T-helper 2 cell (primary cell): ENCODE measurements at places on chromosomes 1 and 21.
A peak's percentile ranks its signal among the peaks of the same experiment; 100 is the strongest.

DNA sequence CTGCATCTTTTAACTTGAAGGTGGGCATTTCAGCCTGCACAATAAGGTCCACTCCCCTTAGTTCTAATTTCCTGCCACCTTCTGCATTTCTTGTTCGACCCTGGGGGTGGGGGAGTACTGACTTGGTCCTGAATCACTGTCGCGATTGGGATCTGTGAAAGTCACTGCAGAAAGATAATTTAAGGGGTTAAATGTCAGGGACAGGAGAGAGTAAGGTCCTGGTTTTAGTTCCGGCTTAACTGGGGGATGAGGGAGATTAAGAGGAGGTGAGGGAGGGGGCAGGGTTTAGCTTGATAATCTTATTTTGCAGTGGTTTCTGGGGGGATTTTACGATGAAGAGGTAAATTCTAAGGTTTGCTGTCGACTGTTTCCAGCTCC lies 128.1 kb downstream of the MRPS6 start:
- no peak for DNase-seq

DNA sequence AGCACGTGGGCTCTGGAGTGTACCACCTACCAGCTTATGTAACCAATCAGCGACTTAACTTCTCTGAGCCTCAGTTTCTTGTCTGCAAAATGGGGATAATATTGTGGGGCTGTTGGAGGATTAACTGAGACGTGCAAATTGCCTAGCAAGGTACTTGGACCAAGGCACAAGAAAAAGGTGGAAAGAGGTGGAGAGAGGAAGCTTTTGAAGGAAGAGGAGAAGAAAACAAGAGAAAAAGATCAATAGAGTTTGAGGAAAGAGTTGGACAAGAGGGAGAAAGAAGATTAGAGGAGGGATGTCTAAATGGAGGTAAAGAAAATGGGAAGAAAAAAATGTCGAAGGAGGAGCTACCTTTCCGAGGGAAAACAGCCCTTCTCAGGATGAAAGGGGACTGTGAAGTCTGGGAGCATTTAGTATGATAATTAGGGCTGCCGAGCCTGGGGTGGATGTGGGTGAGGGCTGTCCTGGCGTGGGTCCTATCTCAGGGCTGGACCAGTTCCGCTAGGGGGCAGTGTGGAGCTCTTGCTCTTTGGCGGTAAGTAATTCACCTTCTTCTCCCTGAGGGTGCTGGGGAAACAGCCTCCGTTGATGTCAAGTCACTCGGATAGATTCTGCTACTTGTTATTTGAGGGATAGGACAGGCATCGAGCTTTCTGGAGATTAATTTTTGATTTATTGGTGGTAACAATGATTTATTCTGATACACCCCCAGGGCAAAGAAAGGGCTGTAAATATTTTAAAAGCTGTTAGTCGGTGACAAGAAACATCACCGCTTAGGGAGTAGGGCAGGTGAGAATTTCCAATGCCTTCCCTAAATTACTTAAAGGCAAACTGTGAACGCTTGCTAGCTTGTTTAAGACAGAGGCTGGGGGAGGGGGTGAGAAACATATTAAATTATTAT lies 79.0 kb upstream of the NFASC start:
- DNase-seq, result peak; percentile 74

DNA sequence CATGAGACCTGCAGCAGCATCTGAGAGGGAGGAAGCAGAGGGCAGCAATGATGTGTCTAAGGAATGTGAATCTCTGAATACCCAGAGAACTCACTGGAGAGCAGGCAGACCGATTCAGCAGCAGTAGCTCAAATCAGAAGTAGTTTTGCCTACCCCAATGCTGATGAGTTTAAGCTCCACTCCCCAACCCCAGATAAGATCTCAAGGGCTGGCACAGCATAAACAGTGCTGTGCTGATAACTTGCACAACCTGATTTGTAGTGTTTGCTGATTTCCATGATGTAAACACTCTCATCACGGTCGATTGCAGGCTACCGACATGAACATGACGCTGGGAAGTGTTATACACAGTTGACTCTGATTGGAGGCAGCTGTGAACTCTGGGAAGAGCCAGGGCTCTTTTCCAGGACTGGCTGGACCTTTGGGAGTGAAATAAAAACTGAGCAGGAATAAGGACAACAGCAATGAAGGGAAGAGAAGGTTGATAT lies 11.2 kb upstream of the HMGCS2 start:
- DNase-seq, result peak; percentile 51

DNA sequence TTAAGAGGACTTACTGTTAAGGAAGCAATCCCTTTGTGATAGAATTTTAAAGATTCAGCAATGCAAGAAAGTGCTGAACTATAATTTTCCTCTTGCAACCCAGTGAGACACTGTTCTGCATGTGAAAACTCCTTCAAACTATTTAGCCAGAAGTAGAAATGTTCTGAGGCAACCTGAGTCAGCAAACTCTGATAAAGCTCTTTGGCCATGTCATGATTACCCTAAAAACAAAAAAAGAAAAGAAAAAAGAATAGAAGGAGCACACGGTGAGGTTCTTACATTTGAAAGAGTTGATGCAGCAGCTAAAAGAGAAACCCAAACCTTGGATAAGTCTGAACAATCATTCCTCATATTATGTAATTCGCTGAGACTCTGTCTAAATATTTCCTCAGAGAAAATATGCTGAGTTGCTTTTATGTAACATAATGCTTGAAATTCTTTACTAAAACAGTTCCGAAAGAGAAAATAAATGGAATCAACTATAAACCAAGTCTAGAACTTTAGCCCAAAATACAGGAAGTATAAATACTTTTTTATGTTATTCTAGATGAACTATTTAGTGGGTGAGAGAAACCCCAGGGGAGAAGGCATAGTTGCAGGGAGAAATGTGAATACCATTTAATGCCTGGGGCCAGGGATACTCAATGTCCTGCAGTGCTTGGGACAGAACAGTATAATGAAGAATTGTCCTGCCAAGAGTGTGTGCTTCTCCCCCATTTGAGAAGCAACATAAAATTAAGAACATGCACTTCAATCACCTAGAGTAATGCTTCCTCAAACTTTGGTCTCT lies 60.0 kb downstream of the INTS7 start:
- DNase-seq, result no peak

- DNase-seq, result no peak
Observed at GRCh38 chr1:229452956-229453801, 19.3 kb upstream of the ACTA1 start.

GRCh38 chr1:247294282-247294681 lies 37.4 kb downstream of the ZNF496 start:
- DNase-seq, result no peak

DNA sequence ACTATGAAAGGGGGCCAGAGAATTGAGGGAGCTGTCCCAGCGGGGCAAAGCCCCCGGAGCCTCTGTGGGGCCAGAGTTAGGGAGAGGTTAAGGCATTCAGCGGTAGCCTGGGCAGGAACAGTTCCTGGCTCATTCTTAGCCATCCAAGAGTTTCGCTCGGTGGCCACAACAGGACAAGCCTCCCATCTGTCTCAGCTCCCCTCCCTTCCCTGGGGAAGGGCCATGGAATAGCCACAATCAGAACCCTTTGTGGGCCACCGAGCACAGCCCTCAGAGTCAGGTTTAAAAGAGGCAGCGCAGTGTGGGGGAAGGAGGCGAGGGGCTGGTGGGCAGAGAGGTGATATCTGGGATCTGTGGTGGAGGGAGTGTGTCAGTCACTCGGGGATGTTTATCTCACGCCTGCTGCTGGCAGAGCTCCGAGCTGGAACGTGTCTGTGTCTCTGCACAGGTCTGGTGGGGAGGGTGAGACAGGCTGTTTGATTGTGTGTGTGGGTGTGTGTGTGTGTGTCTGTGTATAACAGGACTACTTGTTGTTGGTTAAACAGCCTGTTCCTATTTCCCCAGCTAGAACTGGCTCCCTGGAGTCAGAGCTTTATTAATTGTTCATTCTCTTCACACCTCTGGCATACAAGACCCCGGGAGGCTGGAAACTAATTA lies 49.6 kb upstream of the GOLT1A start:
- DNase-seq, result no peak

- no peak for DNase-seq
Observed at GRCh38 chr1:70754701-70755100, 292.9 kb downstream of the PTGER3 start.

- no peak for DNase-seq
Observed at GRCh38 chr21:33332143-33332542, 7.4 kb downstream of the IFNAR1 start.

DNA sequence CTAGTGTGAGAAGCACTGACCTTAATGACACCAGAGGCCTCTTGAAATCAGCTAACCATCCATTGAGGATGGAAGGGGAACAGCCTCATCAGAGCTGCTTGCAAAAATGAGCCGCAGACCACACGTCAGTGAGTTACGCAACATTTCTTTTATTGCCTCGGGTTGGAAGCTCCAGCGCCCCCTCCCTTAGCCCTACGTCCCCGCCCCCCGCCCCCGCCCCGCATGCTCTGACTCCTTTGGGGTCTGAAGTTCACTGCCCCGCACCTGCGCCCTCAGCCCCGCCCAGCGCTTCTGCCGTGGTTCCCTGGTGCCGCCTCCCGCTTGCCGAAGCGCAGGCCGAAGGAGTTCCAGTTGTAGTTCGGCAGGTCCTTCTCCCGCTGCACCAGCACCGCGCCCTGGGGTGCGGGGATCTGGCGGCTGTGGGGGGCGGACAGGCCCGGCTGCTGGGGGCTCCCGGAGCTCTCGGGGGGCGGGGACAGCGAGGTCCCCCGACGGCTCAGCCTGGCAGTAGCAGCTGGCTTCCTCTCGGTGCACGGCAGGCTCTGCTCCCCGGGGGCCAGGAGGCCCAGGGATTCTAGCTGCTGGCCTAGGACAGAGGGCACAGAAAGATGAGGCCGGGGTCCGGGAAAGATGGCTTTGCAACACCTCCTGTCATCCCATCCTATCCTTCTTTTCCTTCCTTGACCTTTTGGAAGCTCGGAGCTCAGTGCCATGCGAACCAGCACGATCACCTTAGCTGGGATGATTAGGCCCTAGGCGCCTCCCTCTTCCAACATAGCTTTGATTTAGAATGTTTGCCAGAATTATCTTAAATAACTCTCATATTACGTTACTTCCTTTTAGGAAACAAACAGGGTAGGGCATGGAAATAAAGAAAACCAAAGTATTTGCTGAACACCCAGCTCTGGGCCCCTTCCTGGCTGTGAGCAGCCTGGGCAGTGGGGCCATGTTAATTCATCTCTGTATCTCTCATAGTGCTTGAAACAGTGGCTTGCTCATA lies 5.8 kb downstream of the KISS1 start:
- DNase-seq, result peak; percentile 22

GRCh38 chr1:28450561-28450960 lies 55.3 kb upstream of the RCC1 start:
- DNase-seq, result peak; percentile 73

- no peak for DNase-seq
Observed at GRCh38 chr1:226436855-226437491, 29.1 kb upstream of the PARP1 start.

DNA sequence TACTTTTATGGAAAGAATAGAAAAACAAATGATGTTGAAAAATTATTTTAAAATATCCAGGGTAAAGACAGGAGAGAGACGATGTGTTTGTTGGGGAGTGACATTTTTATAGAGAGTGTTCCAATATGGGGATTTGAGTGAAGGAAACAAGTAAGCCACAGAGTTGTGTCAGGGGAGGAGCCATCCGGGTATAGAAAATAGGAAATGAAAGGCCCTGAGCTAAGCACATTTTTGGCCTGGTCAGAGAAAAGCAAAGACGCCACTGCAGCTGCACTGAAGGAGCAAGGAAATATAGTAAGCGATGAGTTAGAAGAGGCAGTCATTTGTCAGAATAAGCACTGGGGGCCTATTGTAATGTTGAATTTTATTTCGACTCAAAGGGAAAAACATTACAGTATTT lies 107.3 kb upstream of the ADGRL4 start:
- no peak for DNase-seq

DNA sequence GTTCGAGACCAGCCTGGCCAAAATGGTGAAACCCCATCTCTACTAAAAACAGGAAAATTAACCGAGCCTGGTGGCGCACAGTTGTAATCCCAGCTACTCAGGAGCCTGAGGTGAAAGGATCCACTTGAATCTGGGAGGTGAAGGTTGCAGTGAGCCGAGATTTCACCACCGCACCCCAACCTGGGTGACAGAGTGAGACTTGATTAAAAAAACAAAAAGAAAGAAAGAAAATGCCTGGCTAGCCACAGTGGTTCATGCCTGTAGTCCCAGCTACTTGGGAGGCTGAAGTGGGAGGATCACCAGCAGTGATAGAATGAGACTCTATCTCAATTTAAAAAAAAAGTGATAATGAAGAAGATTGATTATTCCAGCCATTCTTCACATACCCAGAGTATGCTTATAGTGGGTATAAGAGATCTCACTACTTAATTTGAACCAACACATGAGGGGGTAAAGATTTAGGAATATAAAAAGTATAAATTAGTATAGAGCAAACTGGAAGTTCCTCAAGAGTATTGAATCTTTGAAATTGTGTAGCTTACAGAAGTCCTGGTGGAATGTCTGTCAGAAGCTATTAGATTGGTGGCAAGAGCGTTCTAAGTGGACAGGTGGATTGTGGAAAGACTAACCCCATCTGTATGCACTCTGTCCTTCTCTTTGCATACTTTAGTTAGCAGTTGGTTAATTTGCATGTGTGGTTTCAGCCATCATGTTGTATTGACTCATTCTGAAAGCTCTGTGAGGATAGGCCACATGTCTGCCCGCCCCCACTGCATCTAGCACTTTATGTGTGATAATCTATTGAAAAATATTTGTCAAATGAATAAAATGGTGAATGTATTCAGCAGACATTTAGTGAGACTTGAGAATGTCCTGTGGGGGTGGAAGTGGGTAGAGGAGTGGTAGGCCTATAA lies 25.0 kb downstream of the RLF start:
- DNase-seq, result no peak

DNA sequence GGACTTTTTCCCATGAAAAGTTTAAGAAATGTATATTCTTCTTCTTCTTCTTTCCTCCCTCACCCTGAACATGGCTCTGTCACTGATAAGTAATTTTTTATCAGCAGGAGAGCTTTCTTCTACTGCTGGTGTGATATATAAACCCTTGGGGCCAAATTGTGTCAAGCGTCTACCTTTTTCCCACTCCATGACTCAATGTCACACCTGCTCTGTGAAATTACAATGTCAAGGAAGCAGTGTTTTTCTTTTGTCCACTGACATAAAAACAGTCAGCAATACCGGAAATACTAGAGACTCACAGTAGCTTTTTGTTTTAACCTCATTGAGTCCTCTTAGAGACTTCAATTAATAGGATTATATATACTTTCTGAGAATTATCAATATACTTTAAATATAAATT lies 416.2 kb upstream of the ADGRL4 start:
- no peak for DNase-seq

DNA sequence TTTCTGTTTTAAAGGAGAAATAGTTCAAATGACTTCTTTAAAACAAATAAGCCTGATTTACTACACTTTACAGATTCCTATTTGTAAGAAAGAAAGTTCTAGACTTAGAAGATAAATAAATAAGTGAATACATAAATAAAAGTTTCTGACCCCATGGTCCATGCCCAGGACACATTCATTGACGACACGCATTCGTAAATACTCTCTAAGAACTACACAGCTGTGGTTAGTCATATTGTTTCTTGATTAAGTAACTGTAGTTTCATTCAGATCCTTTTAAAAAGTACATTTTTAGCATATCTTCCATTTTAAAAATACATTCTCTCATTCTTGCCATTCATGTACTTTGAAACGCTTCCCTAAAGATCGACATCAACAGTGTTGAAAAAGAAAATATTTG lies 497.4 kb downstream of the SETD4 start:
- DNase-seq, result no peak
